ENCODE measurements at places on chromosomes 1 and 21.

DNA sequence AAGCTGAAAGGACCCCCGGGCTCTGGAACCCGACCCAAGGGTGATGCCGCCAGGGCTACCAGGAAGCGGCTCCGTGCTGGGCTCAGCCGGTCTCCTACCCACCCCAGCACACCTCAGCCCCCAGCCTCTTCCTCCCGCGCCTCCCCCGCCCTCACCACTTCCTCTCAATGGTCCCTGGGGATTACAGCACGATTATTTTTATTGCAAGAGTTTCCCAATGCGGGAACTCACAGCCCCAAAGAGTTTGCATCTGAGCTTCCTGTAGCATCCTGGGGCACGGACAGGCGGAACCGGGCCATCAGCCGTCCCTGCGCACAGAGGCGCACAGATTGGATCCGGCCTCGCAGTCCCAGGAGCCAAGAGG, 8.7 kb upstream of the SLX9 start:
- peak; percentile 32 for DNase-seq

DNA sequence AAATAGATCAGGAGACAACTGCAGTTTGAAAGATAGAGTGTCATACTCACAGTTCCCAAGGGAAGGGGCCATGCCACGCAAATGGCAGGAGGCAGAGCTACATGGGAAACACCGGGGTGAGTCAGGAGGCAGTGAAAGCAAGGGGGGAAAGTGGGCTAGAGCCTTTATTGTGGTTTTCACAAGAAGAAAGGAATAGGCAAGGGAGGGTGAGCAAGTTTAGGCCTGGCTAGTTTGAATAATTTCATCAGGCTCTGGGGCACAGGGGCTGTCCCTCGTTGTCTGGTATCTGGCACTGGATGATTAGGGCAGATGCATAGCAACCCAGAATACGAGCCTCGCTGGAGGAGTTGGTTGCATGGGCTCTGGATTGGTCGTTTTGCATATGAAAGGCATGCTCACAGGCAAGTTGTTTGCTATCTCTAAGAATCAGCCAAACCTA, 17.0 kb upstream of the ITLN2 start:
- no peak for DNase-seq

GRCh38 chr1:71074681-71075080, 6.2 kb downstream of the ZRANB2 start:
- DNase-seq, result peak; percentile 26

GRCh38 chr1:15706751-15707150, 22.6 kb downstream of the PLEKHM2 start:
- DNase-seq, result no peak

GRCh38 chr1:157141212-157141855, 3.1 kb upstream of the ETV3 start:
- DNase-seq, result no peak
